ENCODE measurements at places on chromosomes 11 and 22.

GRCh38 chr22:37186997-37187522, 987 bp downstream of the C1QTNF6 start:
- DNase-seq = no peak

DNA sequence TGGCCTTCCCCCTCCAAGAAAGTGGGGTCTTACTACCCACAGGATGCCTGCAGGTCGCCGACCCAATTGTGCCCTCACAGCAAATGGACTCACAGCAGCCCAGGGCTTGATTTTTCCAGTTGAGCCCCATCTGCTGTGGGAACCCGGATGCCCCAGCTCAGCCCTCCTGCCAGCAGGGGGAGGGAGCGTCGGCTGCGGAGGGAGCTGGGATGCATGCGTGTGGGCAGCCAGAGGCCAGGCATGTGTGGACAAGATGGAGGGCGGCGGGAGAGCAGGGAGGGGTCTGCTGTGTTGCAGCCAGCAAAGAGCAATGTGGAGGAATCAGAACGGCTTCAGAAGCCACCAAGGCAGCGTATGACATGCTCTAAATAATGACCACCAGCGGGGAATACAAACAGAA, 41.0 kb upstream of the EIF3D start:
- no peak for DNase-seq

DNA sequence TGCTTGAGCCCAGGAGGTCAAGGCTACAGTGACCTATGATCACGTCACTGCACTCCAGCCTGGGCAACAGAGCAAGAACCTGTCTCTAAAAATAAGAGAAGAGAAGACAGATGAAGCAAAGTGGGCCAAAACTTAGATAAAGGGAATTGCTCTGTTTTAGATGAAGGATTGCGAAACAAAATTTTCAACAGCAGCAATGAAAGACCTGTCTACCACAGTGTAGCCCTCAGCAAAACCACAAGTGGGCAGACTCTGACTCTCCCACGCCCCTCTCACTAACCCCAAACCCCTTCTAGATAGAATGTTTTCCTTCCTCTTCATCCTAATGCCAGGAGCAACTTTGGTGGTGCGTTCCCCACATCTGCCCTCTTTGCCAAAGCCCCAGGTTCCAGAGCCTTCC, 105.6 kb upstream of the ALDH3B2 start:
- DNase-seq = peak; percentile 3

DNA sequence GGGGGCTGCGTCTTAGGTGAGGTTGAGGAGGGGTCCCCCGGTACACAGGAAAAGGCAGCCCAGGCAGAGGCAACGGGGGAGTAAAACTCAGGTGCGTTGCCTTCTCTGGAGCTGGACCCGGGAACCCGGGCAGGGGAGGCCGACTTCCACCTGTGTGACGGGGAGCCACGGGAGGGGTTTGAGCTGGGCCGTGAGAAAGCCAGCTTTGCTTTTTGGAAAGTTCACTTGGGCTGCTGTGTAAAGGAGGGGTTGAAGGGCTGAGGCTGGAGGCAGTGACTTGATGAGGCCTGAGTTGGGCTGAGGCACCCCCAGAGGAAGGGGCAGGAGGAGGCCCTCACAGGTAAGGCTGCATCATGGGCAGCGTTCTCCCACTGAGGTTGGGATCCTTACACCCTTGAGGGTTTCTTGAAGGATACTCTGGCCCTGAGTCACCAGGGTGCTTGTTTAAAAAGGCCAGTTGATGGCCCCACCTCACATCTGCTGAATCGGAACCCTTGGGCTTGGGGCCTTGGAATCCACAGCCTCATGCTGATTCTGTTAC, 47.2 kb downstream of the CHRDL2 start:
- DNase-seq = peak; percentile 17
